ENCODE measurements at places on chromosomes 11 and 22.

DNA sequence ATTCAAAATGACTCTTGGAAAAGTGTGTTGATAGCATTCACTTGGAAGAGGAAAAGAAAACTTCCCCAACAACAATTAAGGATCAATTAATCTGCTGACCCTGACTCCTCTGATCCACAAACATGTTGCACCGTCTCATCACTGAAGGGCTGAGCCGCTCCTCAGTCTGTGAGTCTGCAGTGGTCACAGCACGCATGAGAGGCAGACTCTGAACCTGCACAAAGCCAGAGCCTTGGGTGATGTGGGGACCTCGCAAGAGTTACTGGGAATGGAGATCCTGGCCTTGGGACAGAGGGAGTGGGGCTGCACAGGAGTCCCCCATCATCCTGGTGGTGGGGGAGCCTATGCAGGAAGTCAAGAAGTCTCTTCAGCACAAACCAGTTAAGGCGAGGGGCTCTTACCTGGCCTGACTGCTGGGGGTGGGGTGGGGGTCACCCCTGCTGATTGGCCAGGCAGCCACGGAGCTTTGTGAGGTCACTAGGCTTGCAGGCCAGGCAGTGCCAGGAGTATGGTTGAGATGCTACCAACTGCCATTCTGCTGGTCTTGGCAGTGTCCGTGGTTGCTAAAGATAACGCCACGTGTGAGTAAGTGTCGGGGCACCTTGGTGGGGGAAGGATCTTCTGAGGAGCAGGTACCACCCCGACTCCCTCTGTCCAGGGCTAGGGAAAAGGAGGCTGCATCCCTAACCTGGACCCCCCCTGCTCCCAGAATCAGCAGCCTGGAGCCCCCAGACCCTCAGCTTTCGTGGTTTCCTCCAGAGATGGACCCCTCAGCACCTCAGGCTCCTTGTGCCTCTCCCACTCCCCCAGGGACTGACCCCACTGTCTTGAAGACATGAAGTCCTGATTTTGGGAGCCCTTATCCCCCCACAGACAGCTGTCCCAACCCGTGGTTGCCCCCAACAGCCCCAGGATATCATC, at the start of gene ACR:
Gene ACR (plus strand): TSS at position 477 of the 921 bp plus-strand sequence. CDS start 32 bp downstream, at position 509.
- DNase-seq: no peak

GRCh38 chr11:124838805-124839127, 26.5 kb upstream of the ROBO3 start:
- DNase-seq: no peak

GRCh38 chr11:115190196-115190595, 314.0 kb downstream of the CADM1 start:
- no peak for DNase-seq

- no peak for DNase-seq
Observed at GRCh38 chr11:5618807-5619206, 6.0 kb upstream of the TRIM34 start.

- DNase-seq: no peak
Observed at GRCh38 chr11:92441443-92441726, 216.8 kb downstream of the FAT3 start.

DNA sequence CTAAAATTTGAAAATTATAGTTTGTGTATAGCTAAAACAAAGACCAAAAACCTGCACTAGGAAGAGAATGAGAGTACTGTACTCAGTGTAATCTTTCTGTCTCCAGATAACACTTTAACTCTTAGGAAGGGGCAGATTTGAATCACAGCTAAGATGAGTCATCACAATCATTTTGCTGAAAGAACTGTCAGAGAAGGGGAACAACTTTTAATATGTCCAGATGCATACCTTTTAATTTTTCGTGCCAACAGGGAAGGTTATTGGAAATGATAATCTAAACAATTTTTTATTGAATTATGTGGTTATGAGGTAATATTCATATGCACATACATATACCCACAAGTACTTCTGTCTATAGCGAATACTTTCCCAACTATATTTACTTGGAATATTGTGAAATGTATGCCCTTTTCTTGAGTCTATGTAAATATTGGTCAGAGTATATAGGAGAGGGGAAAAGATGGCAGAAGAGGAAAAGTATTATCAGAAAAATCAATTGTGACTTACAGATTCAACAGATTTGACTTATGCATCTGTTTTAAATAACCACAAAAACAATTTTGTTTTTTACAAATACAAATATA, 51.1 kb upstream of the MUC15 start:
- no peak for DNase-seq

DNA sequence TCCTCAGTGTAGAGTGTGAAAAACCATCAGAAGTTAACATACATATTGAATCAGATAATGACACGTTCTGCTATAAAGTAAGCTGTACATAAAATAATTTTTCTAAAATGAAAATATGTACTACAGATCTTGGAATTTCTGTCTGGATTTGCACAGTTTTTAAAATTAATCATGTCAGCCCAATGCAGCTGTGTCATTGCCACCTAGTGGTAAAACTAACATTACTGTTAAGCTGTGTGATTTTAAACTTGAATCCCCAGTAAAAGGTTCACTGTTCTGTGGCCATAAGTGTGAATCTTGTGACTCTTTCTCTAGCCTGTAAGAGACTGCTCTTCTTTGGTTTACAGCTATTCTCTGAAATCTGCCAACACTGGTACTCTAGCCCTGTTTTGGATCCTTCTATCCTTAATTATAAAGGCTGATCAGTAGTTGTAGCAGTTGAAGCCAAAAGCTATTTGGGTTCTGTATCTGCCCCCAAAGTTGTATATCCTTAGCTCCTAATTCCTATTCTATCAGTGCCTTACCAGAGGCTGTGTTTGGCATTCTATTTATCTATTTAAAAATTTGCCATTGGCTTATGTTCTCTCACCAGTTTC, 4.0 kb downstream of the JRKL start:
- DNase-seq: peak; percentile 42

GRCh38 chr11:13781153-13781552, 112.7 kb downstream of the FAR1 start:
- DNase-seq: no peak

DNA sequence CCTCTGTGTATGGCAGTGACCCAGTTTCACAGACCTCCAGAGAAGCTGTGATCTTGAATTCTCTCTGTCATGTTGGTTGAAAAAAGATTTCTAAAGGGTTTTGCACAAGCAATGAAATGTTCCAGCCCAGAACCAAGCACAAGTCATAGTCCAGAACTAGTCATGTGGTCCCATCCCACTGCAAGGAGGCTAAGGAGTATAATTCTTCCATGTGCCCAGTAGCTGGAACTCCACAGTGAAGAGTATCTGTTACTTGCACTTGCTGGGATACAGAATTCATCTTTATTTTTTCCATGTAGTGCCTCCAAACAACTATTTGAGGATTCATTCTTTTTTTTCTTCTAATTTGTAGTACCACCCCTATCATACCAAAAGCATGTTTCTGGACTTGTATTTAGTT, 9.9 kb upstream of the MMP8 start:
- DNase-seq: no peak

DNA sequence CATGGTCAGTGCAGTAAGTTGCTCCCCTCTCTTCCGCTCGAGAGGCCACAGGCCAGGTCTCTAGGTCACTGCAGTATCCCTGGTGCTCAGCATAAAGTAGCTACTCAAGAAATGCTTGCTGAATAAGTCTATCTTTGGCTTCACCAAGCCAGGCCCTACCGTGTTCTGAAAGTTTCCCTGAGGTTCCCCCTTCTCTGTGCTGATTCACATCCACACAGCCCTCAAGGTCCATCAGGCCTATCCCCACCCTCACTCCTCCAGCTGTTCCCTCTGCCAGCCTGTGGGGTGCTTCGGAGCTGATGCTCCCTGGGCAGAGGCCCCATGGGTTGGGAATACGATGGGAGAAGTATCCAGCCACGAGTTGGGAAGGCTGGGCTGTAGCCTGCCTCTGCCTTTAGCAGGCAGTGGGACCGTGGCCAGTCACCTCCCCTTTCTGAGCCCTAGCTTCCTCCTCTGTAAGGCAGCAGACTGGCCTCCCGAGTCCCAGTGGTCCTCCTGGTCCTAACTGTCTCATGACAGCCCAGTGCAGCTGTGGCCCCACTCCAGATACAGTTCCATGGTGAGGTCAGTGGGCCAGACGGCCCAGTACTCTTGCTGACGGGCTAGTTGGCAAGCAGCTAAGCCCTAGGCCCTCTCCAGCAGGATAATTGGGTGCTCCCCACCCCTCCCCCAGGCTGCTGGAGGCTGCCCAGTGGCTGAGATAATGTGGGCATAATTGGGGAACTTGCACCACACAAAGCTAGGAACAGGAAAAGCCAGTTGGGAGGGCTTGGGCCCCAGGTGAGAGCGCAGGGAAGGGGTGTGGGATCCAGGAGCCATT, 48.2 kb downstream of the NECTIN1 start:
- DNase-seq: no peak

GRCh38 chr11:86810288-86810687, 9.9 kb downstream of the PRSS23 start:
- DNase-seq: no peak

GRCh38 chr11:11743216-11743615, 98.6 kb upstream of the USP47 start:
- DNase-seq: no peak

- no peak for DNase-seq
Observed at GRCh38 chr22:36334821-36335603, 52.8 kb downstream of the MYH9 start.

GRCh38 chr11:111565114-111565720, 24.7 kb downstream of the LAYN start:
- DNase-seq: peak; percentile 80

DNA sequence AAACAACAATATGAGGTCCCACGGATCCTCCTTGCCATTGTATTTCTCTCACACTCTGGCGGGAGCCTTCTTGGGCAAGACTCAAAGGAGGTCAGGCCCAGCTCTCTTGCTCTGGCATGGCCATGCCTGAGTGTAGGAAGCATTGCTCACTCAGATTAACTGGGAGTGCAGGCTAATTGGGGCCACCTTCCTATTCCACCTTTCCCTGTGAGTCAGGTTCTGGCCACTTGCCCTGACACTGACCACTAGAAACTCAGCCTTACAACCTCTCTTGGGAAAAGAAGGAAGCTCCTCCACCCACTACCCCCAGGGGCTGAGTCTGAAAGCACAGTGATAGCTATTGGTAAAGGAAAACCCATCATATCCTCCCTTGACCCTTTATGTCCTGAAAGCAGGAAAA, 121.8 kb upstream of the NTM start:
- no peak for DNase-seq

- no peak for DNase-seq
Observed at GRCh38 chr11:69696749-69697468, 6.9 kb downstream of the FGF19 start.

DNA sequence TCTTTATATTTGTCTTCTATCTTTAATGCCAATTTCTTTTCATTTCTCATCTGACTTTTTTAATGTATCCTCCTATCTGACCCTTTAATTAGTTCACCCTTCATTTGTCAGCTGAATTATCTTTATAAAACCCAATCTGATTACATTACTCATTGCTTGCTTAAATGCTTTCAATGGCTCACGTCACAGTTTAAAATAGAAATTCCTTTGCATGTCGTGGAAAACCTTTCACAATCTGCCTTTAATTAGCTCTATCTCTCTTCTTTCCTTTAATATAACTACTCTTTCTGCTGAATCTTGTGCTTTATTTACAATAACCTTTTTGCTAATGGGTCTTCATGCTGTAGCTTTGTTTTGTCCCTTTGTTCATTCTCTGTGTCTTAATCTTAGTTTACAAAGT, 125.7 kb downstream of the DYNC2H1 start:
- DNase-seq: no peak

DNA sequence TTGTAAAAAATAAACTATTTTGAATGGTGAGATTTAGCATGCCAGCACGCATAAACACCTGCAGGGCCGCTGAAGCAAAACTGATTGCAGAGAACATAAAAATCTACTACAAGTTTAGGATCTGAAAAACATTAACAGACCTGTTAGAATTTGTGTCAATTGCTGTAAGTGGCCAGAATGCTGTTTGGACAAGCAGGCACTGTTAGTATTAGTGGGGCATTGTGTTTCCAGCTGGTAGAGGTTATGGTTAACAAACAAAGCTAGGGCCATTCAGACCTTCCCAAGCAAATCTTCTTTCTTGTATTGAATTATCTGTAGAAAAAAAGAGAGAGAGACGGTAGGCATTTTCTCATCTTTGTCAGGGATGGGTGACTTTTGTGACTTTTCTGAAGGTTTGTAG, 57.6 kb upstream of the OLFML1 start:
- no peak for DNase-seq

DNA sequence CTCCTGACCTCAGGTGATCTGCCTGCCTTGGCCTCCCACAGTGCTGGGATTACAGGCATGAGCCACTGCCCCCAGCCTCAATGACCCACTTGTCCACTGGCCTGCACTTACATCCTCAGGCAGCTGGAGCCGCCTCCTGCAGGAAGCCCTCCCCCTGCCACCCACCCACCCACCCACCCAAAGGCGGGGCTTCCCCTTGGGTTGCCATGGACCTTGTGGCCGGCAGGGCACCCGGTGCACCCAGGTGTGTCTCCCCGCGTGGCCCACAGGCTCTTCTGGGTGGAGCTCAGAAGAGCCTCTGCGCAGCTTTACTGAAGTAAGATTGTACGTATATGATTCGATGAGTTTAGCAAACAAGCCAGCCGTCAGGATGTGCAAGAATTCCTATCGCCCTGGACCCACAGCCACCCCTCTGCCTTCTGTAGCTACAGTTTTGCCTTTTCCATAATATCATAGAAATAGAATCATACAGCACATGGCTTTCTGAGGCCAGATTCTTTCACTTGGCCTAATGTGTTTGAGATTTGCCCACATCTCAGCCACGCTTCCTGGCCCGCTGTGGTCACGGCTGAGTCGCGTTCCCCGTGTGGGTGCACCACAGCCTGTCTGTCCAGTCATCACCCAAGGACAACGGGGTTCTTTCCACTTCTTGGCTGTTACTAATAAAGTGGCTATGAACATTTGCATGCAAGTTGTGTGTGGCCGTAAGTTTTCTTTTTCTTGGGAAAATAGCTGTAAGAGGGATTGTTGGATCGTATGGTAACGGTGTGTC, 5.3 kb upstream of the BRSK2 start:
- no peak for DNase-seq

DNA sequence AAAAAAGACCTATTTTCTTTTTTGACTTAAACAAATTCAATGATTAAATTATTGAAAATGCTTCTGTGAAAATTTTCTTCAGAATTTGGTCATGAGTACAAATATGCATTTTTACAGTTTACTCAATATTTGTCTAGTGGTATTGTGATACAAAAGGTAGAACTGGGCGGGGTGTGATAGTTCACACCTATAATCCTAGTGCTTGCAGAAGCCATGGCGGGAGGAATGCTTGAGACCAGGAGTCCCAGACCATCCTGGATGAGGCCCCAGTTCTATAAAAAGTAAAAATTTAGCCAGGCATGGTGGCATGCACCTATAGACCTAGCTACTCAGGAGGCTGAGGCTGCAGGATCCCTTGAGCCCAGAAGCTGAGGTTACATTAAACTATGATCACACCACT, 90.6 kb downstream of the ARHGAP42 start:
- DNase-seq: no peak

GRCh38 chr11:47148270-47148669, 28.4 kb downstream of the ARFGAP2 start:
- no peak for DNase-seq

DNA sequence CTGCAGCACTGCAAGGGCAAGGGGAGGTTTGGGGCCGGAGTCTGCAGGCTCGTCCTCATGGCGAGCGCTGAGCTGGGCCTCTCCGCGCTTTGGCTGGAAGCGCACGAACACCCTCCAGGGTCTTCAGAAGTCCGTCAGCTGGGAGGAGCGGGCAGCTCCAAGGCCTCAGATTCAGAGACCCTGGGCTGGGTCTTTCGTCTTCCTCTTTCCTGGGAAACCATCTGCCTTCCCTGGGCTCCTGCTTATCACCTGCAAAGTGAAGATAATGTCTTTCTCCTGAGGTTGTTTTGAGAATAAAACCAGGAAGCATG, 525.6 kb downstream of the BRD1 start:
- DNase-seq: no peak

Measured in HTR-8/SVneo (cell line).